ENCODE measurements at places on chromosomes 12 and 14. TPM values are rescaled to one million over a fixed set of nuclear protein-coding genes. Genes with fewer than 3 reads are reported as not detected.
A peak's percentile ranks its signal among the peaks of the same experiment; 100 is the strongest.

ITGB7 gene
- total RNA-seq, result 1.1 TPM

TMEM229B gene
- total RNA-seq, result 0.19 TPM

CCDC175 gene
- not detected for total RNA-seq

- DNase-seq, result no peak
Observed at GRCh38 chr14:58196198-58196597, 3.8 kb upstream of the ACTR10 start.

DNA sequence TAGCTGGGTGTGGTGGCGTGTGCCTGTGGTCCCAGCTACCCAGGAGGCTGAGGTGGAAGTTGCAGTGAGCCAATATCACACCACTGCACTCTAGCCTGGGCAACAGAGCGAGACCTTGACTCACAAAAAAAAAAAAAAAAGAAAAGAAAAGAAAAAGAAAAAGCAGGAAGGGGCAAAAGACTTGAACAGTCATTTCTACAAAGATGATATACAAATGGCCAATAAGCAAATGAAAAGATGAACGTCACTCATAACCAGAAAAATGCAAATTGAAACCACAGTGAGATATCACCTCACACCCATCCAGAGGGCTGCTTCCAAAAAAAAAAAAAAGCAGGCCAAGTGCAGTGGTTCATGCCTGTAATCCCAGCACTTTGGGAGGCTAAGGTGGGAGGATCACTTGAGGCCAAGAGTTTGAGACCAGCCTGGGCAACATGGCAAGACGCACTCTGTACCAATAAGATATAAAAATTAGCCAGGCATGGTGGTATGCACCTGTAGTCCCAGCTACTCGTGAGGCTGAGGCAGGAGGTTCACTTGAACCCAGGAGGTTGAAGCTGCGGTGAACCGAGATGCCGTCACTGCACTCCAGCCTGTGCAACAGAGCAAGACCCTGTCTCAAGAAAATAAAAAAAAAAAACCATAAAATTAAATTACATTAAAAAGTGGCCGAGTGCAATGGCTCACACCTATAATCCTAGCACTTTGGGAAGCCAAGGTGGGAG is 20.5 kb downstream of the UBC start:
- no peak for DNase-seq

- peak; percentile 24 for DNase-seq
Observed at GRCh38 chr12:103673891-103674375, 86.9 kb downstream of the STAB2 start.

LRIG3 gene
- total RNA-seq, result 19.1 TPM

- no peak for DNase-seq
Observed at GRCh38 chr14:92413379-92413778, 90.4 kb downstream of the SLC24A4 start.

C14orf39 gene
- not detected for total RNA-seq

GRCh38 chr14:95685978-95686922 is at the start of gene TCL1B:
Gene TCL1B, plus strand, starts transcription at chr14:95686426. Its CDS starts 42 bp downstream, at chr14:95686468.
- DNase-seq, result no peak

TBC1D30 gene
- 10.8 TPM for total RNA-seq

FRMD6 gene
- total RNA-seq, result 35.7 TPM

- DNase-seq, result peak; percentile 54
Observed at GRCh38 chr14:54447231-54447692, 6.1 kb upstream of the CNIH1 start.

DNA sequence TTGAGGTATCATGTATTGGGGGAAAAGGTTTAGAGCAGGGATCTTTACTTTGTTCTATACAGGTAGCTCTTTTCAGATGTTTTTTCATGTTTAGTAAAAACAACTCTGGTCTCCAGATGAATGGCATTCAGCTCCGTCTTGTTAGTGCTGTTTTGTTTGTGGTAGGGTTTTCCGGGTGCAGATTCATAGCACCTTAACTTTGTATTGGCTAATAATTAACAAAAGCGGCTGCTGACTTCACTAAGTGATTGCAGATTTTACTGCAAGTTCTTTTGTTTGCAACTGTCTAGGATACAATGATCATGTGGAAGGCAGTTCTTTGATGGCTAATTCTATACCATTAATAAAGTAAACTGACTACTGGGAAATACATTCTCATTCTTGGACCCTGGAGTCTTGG is 32.2 kb upstream of the BHLHE41 start:
- no peak for DNase-seq

DNA sequence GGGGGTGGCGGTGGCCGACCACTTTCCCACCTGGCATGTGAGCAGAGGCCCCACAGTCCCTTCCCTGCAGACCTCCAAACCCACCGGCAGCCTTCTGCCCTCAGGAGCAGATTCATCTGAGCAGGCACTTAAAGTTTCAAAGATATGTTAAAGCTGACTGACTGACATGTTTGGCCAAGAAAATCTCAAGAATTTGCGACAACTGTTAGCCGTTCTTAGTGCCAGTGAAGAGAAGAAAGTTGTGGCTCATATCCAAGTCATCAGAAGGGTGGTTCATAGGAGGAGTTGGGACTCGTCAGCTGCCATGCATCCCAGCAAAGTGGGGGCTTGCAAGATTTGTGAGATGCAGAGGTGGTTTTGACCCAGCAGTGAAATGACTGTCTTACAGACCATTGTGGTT is 27.2 kb downstream of the ELK3 start:
- no peak for DNase-seq

GDF3 gene
- 0.41 TPM for total RNA-seq

GRCh38 chr14:100383727-100384158 is 60.6 kb downstream of the SLC25A47 start:
- DNase-seq, result peak; percentile 56

AICDA gene
- total RNA-seq, result not detected

DNA sequence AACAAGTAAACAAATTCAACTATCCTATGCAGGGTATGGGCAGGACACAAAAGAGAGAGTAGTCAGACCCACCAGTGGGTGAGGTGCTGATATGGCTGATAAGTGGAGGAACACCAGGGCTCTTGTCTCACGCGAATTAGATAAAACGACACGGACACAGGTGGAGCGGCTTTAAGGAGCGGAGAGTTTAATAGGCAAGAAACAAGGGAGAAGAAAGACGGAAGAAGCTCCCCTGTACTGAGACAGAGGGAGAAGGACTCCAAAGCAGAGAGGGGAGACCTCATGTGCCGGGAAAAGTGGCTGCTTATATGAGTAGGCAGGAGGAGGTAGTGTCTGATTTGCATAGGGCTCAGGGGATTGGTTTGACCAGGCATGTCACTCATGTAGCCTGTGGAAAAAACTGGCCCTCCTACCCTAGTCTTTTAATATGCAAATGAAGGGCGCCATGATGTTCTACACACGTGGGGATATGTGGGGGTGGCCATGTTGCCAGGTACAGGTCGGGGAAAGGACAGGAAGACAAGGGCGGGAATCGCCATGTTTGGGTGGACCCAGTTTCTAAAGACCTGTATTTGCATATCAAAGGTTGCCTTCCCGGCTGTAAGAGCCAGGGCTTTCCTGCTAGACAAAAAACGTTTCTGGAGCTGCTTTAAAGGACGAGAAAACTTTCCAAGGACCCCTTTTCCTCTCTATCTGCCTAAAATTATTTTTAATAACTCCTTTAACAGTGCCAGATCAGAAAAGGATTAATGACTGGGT is 28.8 kb downstream of the RPGRIP1 start:
- DNase-seq, result peak; percentile 97

- DNase-seq, result no peak
Observed at GRCh38 chr14:76348898-76349297, 27.0 kb upstream of the ESRRB start.

SSTR1 gene
- total RNA-seq, result 8.5 TPM

DNA sequence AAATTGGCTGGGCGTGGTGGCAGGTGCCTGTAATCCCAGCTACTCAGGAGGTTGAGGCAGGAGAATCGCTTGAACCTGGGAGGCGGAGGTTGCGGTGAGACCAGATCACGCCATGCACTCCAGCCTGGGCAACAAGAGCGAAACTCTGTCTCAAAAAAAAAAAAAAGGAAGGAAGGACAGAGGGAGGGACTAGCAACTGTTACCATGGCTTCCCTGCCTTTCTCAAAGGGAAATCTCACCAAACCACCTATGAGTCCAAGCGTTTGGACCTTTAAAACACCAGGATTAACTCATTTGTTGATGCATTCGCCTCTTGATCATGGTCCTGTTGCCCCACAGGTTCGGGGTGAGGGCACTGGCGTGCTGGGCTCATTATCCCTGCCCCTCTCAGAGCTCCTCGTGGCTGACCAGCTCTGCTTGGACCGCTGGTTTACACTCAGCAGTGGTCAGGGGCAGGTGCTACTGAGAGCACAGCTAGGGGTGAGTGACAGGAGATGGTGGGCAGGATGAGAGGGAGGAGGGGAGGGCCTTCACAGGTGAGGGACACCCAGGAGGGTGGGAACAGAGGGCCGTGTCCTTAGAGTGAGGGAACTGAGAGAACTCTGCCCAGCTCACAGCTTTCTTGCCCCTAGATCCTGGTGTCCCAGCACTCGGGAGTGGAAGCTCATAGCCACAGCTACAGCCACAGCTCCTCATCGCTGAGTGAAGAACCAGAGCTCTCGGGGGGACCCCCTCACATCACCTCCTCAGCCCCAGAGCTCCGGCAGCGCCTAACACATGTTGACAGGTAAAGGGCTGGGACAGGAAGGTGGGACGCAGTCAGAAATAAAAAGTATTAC is 10.2 kb upstream of the MYL6B start:
- DNase-seq, result no peak
